ENCODE measurements at places on chromosomes 7 and 10.
A peak's percentile ranks its signal among the peaks of the same experiment; 100 is the strongest.

- DNase-seq = peak; percentile 91
These were observed 283.7 kb downstream of the ZEB1 start for GRCh38 chr10:31602541-31603234.

- no peak for DNase-seq
These were observed 34.2 kb upstream of the TARP start for GRCh38 chr7:38307640-38308039.

- DNase-seq = peak; percentile 45
These were observed 27.7 kb downstream of the ZCCHC24 start for GRCh38 chr10:79417731-79418130.

DNA sequence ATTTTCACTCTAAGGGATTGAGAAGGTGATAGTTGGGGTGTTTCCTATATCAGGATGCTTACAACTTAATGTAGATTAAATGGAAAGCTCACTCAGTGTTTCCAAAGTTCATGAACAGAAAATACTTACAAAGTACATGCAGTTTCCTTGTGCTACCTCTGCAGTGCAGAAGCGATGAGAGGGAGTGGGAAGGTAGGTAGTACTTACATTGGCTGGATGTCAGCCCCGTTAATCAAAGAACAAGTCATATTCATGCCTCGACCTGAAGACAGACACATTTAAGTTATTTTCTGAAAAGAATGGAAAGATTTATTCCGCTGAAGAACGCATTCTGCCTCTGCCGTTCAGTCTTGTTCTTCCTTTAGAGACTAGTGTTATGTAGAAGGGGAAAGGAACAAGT, 93.1 kb downstream of the ZMYND11 start:
- no peak for DNase-seq

DNA sequence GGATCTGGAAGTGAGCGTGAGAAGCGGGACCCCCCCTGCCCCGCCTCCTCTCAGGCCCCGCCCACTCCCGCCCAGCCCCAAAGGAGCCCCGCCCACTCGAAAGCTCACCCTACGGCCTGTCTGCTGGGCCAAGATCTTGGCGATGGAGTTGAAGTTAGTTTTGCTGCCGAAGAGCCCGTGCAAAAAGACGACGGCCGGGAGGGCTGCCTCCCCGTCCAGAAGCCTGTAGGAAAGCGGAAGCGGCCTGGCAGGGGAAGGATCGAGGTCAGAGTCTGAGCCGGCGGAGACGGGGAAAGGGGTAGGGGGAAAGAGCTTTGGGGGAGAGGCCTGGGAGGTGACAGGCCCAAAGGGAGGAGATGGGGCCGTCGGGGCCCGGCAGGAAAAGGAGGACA, 386 bp downstream of the ABHD11 start:
- peak; percentile 77 for DNase-seq

- DNase-seq = no peak
These were observed 174.9 kb downstream of the GRID1 start for GRCh38 chr10:86191686-86192085.

DNA sequence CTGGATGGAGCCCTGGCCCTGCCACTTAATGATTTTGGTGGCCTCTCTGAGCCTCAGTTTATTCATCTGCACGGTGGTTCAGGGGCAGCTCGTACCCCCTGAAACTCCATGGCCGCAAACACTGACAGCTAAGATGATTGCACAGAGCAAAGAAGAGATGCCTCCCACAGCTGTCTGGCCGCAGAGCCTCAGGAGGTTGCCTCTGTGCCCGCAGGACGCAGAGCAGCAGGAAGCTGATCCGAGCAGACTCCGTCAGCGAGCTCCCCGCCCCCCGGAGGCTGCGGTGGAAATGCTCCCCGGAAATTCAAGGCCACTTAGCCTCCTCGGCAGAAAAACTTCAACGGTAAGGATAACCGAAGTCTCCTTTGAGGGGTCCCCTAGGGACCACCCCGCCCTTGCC, 30.2 kb upstream of the C10orf53 start:
- no peak for DNase-seq

GRCh38 chr7:135147341-135147898, 452 bp upstream of the TMEM140 start:
- DNase-seq = peak; percentile 39

- no peak for DNase-seq
These were observed 225.7 kb upstream of the PPP2R2D start for GRCh38 chr10:131675104-131675503.

- no peak for DNase-seq
These were observed 22.2 kb upstream of the PDLIM1 start for GRCh38 chr10:95312986-95313495.

GRCh38 chr7:129858490-129858889, 94.3 kb downstream of the UBE2H start:
- DNase-seq = no peak

Data from Right ventricle myocardium inferior (tissue), 1 donor.